ENCODE measurements at places on chromosomes 6 and 20.

DNA sequence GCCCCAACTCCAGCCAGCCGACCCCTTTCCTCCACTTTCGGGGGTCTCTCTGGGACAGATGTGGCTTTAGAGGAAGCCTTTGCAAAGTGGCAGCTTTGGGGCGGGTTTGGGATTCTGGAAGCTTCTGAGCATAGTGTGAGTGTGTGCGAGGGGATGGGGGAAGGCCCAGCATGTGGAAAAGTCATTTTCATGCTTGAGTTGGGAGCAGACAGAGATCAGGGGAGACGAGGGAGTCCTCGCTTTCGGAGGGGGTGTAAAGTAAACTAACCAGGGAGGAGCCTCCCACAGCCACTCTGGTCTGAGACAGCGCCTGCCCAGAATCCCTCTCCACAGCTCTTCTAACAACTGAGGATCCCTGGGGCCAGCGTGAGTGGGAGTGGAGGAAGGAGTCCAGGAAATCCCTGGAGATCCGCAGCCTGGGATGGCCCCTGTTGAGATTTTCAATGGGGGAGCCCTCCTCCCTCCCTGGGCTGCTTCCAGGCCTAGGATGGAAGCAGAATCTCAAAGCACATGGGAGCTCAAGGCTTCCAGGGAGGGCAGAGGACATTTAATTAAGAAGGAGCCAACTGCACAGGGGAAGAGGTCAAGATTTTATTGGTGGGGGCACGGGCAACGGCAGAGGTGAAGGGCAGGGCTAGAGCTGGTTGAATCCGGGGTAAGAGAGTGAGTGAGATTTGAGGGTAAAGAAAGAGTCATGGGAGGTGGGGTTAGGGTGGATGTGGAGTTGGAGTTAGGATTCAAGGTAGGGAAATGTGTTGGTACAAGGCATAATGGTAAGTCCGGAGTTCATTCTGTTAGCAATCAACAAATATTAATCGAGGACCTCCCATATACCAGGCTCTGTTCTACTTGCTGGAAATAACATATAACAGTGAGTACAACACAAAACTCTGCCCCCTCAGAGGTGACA is 102.3 kb upstream of the FOXP4 start:
- no peak for DNase-seq

GRCh38 chr6:163098827-163099479 is 315.6 kb upstream of the QKI start:
- DNase-seq: no peak

- DNase-seq: no peak
These were observed 77.0 kb upstream of the NHSL1 start for GRCh38 chr6:138576313-138576712.

DNA sequence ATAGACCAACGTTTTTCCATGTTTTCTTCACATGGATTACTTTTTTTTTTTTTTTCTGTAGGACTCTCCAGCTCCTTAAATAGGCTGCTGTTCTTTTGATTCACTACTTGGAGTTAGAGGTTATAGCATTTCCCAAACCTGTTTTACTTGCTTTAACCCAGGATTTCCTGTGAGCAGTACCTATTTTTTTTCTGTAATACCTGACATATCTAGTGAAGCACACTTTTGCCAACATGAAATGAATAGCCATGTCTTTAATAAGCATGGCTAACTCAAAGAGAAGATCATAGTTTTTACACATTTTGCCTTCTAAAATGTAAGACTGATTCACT is 137.0 kb downstream of the FOXA2 start:
- DNase-seq: no peak

DNA sequence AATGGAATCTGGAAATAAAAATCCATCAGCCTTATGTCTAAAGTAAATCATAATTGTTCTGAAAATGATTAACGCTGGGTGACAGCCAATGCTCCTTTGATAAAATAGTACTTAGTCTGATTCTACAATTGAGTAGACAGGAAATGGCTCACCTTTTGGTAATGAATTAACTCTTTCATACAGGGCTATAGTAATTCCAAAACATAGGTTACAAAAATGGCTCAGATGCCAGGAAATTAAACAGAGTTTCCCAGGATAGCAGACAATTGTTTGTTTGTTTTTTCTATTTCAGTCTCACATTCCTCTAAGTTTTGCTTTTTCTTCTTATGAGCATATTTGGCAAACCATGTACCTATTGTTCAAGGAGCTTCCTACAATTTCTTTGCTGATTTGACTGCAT is 257.2 kb upstream of the EPHA7 start:
- no peak for DNase-seq

- DNase-seq: peak; percentile 21
These were observed 28.4 kb downstream of the BRPF3 start for GRCh38 chr6:36224918-36225461.

- DNase-seq: no peak
These were observed 57.6 kb downstream of the L3MBTL3 start for GRCh38 chr6:130075879-130076460.

GRCh38 chr6:42978839-42979522 is at the start of gene PEX6:
PEX6 (minus strand) TSS chr6:42979181; CDS start chr6:42979150, 31 bp downstream.
- DNase-seq: peak; percentile 93

DNA sequence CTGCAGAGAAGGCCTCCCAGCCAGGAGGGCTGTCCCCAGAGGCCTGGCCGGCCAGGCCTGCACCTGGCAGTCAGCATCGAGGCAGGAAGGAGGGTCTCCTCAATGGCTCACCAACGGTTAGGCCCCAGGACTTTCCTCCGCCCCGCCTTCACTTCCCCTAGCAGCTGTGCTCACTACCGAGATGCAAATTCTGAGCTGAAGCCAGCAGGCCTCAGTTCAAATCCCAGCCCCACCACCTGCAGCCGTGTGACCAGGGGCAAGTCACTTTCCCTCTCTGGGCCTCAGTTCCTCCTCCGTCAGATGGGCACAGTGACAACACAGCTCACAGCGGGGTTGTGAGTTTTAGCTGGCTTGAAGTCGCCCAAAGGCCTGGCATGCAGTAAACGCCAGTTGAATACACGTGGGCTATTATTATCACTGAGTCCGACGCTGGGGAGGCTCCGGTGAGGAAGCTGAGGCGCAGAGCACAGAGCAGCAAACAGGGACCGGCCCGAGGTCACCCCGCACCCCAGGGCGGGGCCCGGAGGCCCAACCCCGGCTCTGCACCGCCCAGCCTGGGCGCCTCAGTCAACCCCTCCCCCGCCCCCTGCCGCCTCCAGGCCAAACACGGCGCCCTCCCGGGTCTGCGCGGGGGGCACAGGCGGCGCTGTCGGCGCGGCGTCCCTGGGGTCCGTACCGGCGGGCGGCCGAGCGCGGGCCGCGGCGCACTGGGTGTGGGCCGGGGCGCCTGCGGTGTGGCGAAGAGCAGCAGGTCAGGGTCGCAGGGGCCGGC is 671 bp downstream of the E2F1 start:
- peak; percentile 57 for DNase-seq

DNA sequence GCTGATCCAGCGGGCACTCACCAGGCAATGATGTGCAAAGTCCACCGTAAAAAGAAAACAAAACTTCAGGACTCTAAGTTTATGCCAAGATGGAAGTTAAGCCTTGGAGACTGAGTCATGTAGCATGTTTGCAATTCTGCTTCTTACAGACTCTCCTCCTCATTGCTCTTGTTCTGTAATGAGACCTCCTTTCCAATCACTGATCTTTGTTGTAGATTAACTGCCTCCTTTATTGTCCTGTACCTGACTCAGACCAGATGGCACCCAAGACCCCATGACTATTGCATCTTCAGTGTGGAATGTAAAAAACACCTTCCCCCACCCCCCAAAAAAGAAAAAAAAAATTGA is 11.2 kb downstream of the NEU1 start:
- DNase-seq: no peak

DNA sequence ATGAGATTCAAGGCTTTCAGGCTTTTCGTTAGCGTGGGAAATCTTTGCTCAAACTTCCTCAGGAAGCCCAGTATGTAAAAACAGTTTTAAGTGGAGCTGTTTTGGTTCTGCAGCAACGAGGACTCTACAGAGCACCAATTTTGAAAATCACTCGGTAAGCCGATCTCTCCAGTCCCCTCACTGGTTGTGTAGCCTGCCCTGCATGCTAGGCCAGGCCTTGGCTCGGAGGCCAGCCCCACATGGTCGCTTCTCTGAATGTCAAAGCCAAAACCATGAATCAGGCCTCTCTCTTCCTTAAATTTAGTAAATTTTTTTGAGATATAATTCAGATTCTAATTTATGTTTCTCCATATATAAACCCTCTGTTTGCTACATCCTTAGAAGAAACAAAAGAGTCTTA is 108.0 kb downstream of the CHD6 start:
- DNase-seq: no peak

- DNase-seq: no peak
These were observed 959.9 kb upstream of the FLRT3 start for GRCh38 chr20:15297059-15297875.

DNA sequence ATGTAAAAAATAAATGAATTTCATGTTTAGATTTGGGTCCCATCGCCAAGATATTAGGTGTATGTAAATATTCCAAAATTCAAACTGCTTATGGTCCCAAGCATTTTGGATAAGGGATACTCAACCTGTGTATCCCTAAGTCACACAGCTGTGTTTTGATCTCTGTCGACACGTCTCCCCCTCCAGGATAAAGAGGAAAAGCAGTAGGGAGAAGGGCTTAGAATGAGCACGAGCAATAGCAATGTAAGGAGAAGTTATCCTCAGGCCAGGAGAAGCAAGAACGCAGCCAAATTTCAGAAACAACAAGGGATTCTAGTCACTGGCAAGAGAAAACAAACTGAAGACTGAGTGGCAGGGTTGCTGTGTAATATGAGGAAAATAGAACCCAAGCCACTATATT is 181.2 kb downstream of the AIG1 start:
- no peak for DNase-seq

DNA sequence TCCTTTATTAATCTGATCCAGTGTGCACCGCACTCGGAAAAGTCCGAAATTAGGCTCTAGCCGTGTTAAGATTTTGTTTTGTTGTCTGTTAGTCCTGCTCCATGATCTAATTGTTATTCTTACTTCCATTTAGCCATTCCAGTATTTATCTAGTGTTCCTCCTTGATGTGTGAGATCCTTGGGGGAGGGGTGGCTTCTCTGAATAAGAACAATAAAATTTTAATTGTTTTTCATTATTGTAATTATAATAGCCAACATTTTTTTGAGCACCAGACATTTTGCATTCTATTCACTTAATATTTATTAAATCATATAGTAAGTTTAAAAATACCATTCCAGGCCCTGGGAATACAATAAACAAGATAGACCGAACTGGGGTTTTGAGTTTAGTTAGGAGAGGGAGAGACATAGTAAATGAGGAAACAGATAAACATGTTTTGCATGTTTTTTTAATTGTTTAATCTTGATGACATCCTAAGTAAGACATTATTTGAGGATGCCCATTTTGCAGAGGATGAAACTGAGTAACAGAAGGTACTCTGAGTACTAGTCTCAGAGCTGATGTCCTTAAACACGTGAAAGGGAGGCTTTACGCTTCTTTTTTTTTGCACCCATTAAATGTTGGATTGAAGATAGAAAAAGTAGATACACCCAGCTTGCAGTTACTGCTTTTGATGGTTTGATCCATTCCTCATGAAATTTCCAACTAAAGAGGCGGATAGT is 1.2 kb downstream of the CBFA2T2 start:
- no peak for DNase-seq

- DNase-seq: peak; percentile 24
These were observed 3.1 kb upstream of the CABLES2 start for GRCh38 chr20:62409931-62410745.

DNA sequence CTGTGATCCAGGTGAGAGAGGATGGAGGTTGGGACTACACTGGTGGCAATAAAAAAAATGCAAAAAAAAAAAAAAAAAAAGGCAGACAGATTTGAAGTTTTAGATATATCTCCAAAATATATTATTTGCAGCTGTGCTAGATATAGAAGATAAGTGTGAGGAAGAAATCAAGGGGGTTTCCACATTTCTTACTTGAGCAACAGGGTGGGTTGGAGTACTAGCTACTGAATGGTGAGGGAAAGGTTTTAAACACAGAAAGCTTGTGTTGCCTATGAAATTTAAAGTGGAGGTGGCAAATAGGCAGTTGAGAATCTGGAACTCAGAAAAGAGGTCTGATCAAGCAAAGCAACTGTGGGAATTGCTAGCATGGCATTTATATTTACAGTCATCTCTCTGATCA is 59.9 kb upstream of the GNRH2 start:
- DNase-seq: no peak

GRCh38 chr6:41348934-41349333 is 13.5 kb downstream of the NCR2 start:
- no peak for DNase-seq

- DNase-seq: peak; percentile 35
These were observed 11.0 kb downstream of the UQCC2 start for GRCh38 chr6:33700391-33701050.

DNA sequence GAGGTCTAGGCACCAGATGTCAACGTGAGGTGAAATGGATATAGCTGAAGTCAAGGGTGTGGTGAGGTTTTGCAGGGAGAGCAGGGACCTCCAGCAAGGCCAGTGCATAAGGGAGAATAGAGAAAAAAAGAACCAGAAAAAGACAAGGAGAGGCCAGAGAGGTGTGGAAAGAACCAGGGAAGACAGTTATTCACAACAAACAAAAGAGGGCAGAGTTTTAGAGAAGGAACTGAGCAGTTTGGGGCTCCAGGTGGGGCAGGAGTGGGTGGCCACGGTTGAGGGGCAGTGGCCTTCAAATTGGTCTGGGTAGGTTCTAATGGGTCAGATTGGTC is 11.6 kb upstream of the NQO2 start:
- DNase-seq: no peak

- no peak for DNase-seq
These were observed 43.7 kb downstream of the CCDC170 start for GRCh38 chr6:151537556-151537955.

GRCh38 chr6:26392932-26393636 is 9.0 kb upstream of the BTN3A1 start:
- peak; percentile 85 for DNase-seq

- DNase-seq: no peak
These were observed 53.0 kb downstream of the MYH7B start for GRCh38 chr20:35008411-35009342.

Data from MV-4-11 (cell line).